ENCODE measurements at places on chromosomes 1 and 21.

GRCh38 chr1:199875856-199876255 lies 151.7 kb upstream of the NR5A2 start:
- DNase-seq = no peak

GRCh38 chr1:98903726-98904125 lies 100.9 kb downstream of the PLPPR5 start:
- no peak for DNase-seq

DNA sequence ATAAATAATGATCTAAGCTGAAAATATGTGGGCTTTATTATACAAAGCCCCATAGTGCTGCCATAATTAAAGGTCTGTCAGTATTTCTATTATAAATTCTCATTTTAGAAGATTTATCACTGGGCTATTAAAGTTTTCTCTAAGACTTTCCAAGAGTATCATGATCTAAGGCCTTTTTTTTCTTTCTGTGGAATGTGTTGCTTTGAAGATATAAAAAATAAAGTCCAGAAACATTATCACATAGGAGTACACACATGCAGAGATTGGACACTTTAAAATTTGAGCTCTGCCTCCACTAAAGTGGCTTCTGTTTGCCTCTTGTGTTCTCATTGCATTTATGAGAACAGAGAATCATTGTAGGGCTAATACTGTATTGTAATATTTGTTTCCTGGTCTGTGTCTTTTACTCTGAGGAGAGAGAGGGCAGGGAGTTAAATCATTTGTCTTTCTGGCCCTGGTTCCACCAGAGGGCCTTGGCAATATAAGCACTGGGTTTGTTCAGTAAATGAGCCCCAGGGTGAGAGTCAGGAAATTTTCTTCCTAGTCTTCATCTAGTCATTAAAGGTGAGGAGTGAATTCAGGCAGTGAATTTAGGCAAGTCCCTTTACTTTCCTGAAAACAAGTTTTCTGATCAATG lies 70.2 kb downstream of the NFIA start:
- no peak for DNase-seq

DNA sequence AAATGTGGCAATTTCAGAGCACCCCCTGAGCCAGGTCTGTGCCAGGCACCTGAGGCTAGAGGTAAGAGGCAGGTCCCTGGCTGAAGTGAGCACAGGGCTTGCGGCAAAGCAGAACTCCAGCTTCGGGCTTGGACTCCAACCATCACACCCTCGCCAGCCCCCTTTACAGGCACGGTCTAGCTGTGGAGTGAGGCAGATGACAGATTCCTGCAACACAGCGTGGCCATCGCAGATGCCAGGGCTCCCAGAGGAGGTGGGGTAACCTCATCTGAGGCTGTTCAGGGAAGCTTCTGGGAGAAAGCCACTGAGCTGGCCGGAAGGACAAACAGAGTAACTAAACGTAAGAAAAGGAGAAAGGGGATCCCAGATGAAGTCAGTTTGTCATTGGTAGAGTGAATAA lies 55.6 kb upstream of the CASZ1 start:
- no peak for DNase-seq

GRCh38 chr1:100710906-100711682 lies 8.4 kb upstream of the VCAM1 start:
- DNase-seq = no peak

GRCh38 chr1:224727351-224728289 lies 111.5 kb downstream of the CNIH3 start:
- DNase-seq = no peak
